Stimulated activated CD8-positive, alpha-beta memory T cell treated with anti-CD3 and anti-CD28 coated beads, Interleukin-15, amount 100 ng/mL, for 1 hour (primary cell): ENCODE measurements at places on chromosomes 13 and 19.

DNA sequence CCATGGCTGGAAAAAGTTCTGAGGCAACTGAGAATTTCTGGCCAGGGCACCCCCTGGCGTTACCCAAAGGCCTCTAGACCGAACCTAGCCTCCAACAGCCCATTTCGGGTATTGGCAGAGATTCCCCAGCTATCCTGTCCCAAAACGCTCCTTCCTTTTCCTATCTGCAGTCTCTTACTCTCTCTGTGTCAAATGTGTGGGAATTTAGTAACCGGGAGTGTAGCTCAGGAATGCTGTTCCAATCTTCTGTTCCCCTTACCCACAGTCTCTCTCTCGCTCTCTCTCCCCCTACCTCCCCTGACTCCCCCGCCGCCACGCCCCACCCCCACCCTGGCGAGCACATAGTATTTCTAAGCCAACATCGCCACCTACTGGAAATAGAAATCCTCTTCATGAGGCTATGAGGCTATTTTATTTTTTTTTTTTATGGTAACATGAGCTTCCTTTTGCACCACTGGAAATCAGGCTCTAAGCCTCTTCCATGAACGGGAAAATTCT lies 27.0 kb downstream of the OXGR1 start:
- no peak for DNase-seq

DNA sequence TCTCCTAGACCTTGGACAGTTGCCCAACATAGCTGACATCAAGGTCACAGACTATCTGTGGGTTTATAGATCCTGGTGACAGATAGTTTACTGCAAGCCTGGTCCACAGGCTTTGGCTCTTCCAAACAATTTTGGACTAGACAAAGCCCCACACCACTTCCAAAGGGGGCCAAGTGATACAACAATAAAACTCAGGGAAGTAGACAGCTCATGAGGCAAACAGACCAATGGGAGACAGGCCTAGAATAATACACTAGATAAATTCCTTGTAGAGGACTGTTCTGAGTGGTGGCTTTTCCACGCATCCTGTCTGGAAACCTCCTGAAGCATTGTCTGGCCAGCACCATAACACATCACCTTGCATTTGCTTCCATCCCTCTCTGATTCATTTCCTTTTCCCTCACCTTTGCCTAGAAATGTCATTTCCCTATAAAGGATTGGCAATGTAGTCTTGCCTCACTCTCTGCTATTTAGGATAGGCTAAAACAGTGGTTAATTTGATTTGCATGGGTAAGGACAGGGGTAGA lies 284.2 kb downstream of the POU4F1 start:
- no peak for DNase-seq

DNA sequence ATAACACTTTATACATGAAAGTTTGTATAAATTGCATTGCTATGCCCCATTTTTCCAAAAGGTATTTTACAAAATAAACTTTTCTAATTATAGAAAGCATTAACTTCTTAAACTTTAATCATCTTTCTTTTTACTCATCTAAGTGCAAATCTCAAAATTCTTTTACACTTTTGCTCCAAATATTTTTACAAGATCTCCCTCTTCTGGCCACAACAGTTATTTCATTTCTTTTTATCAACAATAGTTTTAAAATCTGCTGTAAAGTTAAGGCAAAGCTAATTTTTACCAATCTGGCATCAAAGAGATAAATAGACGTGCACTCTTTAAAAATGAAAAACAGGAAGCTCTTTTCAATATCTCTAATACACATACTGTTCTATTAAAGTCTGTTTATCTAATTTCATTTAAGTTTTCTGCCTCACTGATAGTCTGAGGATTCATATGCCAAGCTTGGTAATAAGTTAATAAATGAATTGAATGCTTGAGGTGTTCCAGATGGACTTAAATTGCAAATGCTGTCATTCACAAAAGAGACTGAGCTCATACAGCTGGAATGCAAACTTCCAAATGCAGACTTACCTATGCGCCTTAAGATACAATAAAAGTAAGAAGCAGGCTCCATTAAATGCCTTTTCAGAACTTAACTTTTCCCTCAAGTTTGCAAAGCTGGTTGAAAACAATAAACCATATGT lies 583.0 kb upstream of the ATXN8OS start:
- DNase-seq, result no peak

DNA sequence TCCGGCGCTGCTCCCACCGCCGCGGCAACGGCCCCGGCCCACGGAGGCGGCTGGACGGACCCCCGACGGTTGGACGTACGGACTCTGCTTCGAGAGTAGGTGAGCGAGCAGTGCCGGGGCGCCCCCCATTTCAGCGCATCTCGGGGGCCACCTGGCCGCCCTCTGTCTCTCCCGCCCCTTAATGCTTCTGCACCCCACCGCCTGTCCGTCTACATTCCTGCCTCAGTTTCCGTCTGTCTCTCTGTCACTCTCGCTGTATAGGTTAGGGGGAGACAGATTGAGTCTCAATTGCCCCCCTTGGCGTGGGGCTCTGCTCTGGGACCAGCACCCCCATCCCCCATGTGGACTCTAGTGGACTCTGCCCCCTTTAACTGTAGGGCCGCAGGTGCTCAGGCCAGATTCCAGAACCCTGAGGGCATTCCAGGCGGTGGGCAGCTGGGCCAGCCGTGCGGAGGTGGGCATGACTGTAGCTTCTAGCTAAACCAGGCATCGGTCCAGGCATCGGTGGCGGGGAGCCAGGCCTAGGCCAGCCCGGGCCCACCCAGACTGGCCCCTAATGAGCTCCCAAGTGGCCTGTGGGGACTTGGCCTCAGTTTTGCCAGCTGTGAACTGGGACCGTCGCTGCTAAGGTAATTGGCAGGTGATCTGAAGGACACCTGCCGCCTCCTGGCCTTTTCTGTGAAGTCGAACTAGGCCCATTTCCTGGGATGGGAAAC lies 373 bp downstream of the TNFAIP8L1 start:
- no peak for DNase-seq

DNA sequence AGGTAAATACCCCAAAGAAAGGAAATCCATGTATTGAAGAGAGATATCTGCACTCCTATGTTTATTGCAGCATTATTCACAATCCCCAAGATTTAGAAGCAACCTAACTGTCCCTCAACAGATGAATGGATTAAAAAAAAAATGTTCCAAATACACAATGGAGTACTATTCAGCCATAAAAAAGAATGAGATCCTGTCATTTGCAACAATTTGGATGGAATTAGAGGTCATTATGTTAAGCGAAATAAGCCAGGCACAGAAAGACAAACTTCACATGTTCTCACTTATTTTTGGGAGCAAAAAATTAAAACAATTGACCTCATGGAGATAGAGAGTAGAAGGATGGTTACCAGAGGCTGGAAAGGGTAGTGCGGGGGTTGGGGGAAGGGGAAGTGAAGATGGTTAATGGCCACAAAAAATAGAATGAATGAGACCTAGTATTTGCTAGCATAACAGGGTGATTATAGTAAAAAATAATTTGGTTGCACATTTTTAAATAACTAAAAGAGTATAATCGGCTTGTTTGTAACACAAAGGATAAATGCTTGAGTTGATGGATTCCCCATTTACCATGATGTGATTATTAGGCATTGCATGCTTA lies 9.7 kb upstream of the ZNF709 start:
- no peak for DNase-seq

DNA sequence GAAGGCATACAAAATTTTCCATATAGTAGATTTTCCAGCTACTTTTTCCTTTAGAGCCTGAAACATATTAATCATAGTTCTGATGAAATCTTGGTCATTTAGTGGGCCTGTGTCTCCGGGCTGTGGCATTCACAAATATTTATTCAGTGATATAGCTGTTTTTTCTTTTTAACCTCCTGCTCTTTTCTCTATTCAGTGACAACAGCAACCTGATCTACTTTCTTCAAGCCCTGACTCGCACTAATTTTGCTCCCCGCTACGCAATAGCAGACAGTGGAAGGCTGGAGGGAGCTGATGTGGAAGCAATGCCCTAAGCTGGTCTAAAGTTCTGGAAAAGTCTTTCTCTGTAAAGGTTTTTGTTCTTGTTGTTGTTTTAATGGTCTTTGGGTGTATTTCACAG lies 289.7 kb downstream of the SLITRK6 start:
- no peak for DNase-seq

DNA sequence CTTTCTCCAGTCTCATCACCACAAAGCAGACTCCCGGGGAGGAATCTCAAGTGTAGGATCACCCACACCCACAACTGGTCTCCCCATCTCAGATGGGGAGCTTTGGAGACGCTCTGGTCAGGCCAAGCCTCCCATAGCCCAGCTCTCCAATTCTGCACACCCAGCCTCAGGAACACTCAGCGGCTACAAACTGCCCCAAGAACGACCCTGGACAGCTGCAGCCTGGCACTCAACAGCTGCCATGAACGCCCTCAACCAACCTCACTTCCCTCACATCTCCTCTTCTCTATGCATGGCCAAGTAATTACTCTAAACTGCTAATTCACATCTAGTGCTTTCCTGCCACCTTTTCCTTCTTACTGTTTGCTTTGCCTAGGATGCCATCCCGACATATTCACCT lies 42.6 kb downstream of the DZIP1 start:
- DNase-seq, result no peak

- DNase-seq, result no peak
Observed at GRCh38 chr19:17527326-17527725, 15.9 kb downstream of the PGLS start.

DNA sequence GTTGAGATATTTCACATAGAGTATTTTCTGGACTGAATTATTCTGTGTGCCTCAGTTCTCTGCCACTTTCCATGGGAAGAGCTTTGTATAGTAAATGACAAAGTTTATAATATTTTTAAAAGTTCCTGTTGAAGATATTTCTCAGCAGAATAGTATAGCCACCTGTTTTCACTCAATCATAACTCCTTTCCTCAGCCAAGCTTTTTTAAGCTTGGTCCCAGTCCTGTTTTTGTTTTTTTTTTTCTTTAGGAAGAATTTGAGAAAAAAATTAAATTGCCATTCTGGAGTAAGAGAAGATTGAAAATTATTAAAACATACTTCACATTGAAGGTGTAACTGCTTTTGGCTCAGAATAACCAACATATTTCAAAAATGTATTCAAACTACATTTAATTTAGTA lies 55.5 kb downstream of the ENOX1 start:
- DNase-seq, result no peak

- no peak for DNase-seq
Observed at GRCh38 chr13:60431108-60431700, 34.2 kb downstream of the TDRD3 start.

- DNase-seq, result no peak
Observed at GRCh38 chr13:112747256-112747655, 57.4 kb downstream of the ATP11A start.

DNA sequence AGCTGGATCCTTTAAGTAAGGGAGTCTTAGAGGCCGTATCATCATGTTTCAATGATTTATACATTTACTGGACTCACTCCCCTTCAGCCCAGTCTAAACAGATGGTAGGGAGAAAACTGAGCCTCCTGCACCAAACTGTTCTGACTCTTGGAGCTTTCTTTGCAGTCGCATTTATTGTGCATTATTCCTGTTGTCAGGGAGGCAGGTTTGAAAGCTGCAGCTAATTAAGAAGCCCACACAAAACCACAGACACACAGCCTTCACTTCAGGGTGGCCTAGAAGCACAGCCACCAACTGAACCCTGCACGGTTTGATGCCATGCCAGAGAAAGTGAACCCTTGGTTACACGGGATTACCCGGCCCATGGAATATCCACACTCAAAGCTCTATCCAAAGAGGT lies 911.0 kb downstream of the UQCRFS1 start:
- DNase-seq, result no peak

- DNase-seq, result no peak
Observed at GRCh38 chr13:113204378-113204734, 4.1 kb downstream of the PCID2 start.

DNA sequence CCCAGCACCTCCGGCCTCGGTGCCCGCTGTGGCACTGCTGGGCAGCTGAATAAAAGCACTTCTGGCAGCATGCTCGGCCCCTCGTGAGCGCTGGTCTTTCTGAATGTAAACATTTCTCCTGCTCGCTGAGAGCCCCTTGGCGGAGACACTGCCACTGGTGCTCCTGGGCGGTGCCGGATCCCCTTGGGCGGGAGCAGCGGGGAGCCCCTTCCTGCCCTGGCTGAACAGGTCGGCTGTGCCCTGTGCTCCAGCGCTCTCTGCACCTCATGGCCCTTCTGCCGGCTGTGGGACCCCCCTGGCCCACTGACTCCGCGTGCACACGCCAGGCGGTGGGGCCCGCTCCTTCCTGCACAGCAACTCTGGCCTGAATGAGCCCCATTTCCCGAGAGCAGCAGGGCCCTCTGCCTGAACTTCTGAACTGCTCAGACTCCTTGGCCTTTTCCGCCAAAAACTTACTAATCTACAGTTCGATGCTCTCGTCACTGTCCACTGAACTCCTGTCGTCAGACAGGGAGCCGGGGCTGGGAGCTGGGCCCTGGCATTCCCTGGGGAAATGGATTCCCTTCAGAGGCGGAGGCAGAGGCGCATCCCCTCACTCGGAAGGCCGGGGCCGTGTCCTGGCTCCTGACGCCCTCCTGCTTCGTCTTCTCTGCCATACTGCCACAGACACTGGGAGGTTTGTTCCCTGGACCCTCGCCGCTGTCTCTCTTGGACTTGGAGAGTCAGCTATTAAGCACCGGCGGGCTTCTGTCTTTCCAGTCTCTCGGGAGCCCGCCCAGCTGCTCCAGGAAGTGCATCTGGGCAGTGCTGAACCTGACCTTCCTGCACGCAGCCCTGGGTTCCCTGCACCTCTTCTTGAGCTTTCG lies 14.2 kb downstream of the RB1 start:
- no peak for DNase-seq

- DNase-seq, result no peak
Observed at GRCh38 chr19:7729831-7730285, 2.1 kb downstream of the CLEC4G start.

DNA sequence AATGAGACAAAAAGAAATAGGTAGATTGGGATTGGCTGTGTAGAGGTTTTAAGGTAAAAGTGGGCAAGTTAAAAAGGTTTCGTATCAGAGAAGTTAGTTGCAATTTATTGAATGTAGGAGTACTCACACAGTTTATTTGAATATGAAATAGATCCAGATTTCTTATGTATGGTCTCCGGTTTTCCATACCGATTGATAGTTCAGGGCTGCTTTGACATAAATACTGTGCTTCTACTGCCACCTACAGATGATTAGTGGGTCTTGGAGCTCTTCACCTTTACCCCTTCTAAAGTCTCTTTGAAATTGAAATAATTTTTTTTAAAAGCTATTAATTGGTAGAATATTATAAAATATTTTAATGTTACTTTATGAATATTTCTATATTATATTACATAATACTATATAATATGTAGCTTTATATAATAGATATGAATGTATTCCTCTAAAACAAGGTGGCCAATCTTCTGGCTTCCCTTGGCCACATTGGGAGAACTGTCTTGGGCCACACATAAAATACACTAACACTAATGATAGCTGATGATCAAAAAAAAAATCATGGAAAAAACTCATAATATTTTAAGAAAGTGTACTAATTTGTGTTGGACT lies 7.7 kb upstream of the GPR18 start:
- DNase-seq, result no peak

DNA sequence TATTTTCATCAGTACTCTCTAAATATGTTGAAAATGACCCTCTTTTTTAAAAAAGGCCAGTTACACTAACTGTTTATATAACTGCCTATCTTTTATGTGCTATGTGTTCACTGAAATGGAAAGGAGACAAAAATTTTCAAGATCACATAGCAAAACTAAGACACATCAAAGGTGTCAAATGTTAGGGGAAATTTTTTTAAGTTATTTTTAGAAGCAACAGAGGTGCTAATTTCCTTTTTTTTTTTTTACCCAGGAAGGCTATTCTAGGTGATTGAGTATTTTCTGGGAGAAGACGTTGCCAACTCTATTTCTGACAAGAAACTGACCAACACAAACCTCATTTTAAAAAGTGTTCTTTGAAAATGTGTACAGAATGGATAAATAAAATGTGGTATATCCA lies 45.7 kb downstream of the ELF1 start:
- DNase-seq, result no peak

- DNase-seq, result no peak
Observed at GRCh38 chr19:29636553-29637360, 28.5 kb upstream of the PLEKHF1 start.
